ENCODE measurements at places on chromosomes 2 and 18. TPM values are rescaled to one million over a fixed set of nuclear protein-coding genes. Genes with fewer than 3 reads are reported as not detected.

The SLC23A3 gene
- total RNA-seq, result 7.1 TPM

The UGT1A10 gene
- total RNA-seq, result not detected

The CHRND gene
- total RNA-seq, result not detected

The MTCL1 gene
- 29.6 TPM for total RNA-seq

The GAL3ST2 gene
- 3.9 TPM for total RNA-seq

The LRRC30 gene
- total RNA-seq, result not detected

The EDAR gene
- total RNA-seq, result not detected
